ENCODE measurements at places on chromosomes 2 and 18. TPM values are rescaled to one million over a fixed set of nuclear protein-coding genes. Genes with fewer than 3 reads are reported as not detected.

The COPS7B gene
- total RNA-seq, result 42.4 TPM

The TRIP12 gene
- total RNA-seq, result 256 TPM

The ICA1L gene
- total RNA-seq, result 3.7 TPM

DNA sequence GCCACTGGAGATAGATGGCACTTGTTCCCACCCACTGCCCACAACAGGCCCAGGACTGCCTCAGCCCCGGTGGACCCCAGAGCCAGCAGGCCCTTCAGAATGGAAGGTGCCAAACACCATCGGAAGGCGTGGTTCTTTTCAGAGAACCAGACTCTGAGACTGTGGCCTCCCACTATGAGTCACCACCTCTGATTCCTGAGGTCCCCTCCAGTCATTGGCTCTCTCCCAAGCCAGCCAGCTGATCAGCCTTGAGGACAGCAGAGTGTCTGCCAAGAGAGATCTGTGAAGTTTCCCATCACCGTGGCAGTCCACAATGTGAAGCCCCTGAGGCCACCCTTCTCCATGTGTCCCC lies 10.4 kb upstream of the MAP3K2 start:
- no peak overlapping the region for H3K4me3 ChIP-seq
- peak; percentile 91 for DNase-seq
- H3K4me1 ChIP-seq, result peaks cover 13% of the 10 kb centered on the region

DNA sequence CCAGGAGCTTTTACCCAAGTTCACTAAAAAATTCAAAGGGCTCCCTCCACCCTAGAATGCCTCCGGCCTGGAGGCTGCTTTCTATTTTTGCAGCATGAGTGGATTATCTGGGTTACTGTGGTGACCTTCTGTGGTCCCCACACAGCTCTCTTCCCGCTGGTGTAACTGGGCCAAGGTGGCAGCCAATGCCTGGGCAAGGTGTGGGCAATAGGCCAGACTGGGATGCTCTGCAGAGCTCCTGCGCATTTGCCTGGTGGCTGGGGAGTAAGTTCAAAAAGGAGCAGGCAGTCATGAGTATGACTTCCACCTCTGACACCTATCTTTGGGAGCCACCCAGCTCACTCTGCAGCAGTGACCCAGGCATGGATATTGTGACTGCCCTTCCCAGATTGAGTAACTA lies 130.5 kb upstream of the SPRED2 start:
- H3K4me1 ChIP-seq, result no peaks in the 10 kb centered on the region
- no peak overlapping the region for H3K27ac ChIP-seq
- H3K27me3 ChIP-seq, result peaks cover 16% of the 10 kb centered on the region
- no peak for DNase-seq
- no peaks in the 10 kb centered on the region for H3K36me3 ChIP-seq
- H3K4me3 ChIP-seq, result no peak overlapping the region

DNA sequence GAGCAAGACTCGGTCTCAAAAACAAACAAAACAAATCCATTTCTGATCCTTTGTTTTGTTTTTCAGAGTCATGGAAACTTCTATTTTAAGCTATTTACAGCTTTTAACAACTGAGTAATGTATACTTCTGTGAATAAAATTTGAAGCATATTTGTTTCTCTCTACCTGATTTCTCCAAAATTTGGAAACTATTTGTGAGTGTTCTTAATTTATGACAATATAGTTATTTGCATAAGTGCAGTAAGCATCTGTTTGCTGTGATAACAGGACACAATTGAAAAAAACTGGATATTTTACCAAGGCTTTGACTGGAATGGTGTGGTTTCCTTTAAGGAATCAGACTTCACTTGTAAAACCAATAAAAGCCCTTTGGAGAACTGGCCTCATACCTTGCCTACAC lies 53.3 kb upstream of the GULP1 start:
- DNase-seq, result no peak
- no peak overlapping the region for H3K4me3 ChIP-seq
- no peak overlapping the region for H3K27ac ChIP-seq
- no peaks in the 10 kb centered on the region for H3K27me3 ChIP-seq

DNA sequence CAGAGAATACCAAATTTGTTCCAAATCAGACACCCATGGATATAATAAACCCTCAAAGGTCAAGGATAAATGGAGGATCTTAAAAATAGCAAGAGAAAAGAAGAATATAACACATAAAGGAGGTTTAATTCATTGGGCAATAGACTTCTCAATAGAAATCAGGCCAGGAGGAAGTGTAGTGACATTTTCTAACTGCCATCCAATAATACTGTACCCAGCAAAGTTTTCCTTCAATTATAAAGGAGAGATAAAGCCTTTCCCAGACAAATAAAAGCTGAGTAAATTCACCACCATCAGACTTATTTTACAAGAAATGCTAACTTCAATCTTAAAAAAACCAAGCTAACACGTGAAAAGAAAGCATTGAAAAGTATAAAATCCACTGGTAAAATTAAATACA lies 121.6 kb downstream of the MSTN start:
- DNase-seq, result no peak
- no peaks in the 10 kb centered on the region for H3K27me3 ChIP-seq
- H3K4me3 ChIP-seq, result no peak overlapping the region

- DNase-seq, result no peak
- H3K27me3 ChIP-seq, result no peaks in the 10 kb centered on the region
- peaks cover 15% of the 10 kb centered on the region for H3K4me1 ChIP-seq
These were observed 53.4 kb upstream of the IL1RL1 start for GRCh38 chr2:102258025-102258385.

GRCh38 chr18:25759111-25759510 lies 331.3 kb downstream of the SS18 start:
- H3K27me3 ChIP-seq, result peaks cover 2% of the 10 kb centered on the region
- H3K27ac ChIP-seq, result no peak overlapping the region
- no peak for DNase-seq

- no peaks in the 10 kb centered on the region for H3K36me3 ChIP-seq
- no peaks in the 10 kb centered on the region for H3K27me3 ChIP-seq
- peak; percentile 63 for DNase-seq
- no peak overlapping the region for H3K4me3 ChIP-seq
These were observed 1727.9 kb upstream of the SLC39A10 start for GRCh38 chr2:193929131-193929530.

- no peak overlapping the region for H3K4me3 ChIP-seq
- H3K27me3 ChIP-seq, result no peaks in the 10 kb centered on the region
- H3K36me3 ChIP-seq, result no peaks in the 10 kb centered on the region
- H3K27ac ChIP-seq, result no peak overlapping the region
- DNase-seq, result no peak
These were observed 139.8 kb upstream of the HS6ST1 start for GRCh38 chr2:128458505-128458904.

All from endothelial cell of umbilical vein (primary cell).